ENCODE measurements at places on chromosomes 16 and 17. TPM values are rescaled to one million over a fixed set of nuclear protein-coding genes. Genes with fewer than 3 reads are reported as not detected.

DNA sequence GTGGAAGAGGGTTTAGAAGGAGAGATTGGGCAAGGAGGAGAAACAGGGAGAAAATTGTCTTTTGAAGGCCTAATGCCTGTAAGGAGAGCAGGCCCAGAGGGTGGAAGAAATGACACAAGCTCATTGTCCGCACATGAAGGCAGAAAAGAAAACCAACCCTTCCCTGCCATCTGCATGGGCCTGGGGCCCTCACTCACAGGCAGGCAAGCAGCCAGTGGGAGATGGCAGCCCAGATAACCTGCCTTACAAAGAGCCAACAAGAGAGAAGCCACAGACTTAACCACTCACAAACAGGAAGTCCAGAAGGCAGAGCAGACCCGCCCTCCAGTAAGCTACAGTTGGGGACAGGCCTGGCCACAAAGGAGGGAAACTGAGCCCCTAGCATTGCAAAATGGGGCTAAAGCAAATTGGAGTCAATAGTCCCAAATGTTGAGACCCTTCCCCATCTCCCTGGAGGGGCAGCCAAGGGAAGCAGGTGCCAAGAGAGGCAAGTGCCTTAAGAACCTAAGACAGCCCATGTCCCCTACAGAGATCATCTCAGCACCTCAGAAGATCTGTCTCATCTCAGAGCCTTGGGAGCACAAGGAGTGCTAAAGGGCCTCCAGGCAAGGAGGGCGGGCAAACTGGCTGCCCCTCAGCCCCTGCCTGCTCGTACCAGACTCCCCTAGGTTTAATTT, 7.3 kb upstream of the TSPOAP1 start:
- no peaks in the 10 kb centered on the region for H3K36me3 ChIP-seq
- no peaks in the 10 kb centered on the region for H3K4me1 ChIP-seq
- DNase-seq = no peak

DNA sequence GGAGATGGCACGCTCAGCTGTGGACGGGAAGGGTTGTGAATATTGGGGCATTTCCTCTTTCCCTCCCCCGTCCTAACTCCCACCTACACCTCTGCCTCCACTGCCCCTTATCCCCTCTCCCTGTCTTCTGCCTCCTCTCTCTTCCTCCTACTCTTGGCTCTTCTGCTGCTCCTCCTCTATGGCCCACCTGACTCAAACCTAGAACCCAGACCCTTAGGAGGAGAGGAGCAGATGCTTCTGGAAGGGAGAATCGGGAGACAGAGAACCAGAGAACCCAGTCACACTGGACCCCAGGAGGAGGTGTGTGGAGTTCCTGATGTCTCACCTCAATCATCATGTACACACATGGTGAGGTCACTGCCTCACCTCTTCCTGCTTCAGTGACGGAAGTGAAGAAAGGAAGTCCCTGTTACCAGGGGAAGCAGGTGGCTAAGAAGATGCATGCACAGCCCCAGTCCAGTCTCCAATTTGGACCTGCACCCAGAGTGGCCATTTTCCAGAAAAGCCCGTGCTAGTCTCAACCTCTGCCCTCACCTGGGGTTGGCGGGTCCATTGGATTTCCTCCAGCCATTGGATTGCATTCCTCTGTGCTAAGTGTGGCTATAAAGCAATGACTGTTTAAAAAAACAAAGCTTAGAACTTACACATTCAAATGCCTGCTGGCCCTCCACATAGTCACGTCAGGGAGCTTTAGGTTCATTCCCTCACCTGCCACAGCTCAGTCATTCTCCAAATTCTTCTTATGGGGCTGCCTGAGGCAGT, 4.0 kb downstream of the RNF222 start:
- H3K36me3 ChIP-seq = no peaks in the 10 kb centered on the region
- no peaks in the 10 kb centered on the region for H3K4me1 ChIP-seq
- H3K27me3 ChIP-seq = peaks cover 45% of the 10 kb centered on the region
- no peak overlapping the region for H3K4me3 ChIP-seq

- no peaks in the 10 kb centered on the region for H3K27me3 ChIP-seq
- no peak overlapping the region for H3K27ac ChIP-seq
- peaks cover 8% of the 10 kb centered on the region for H3K4me1 ChIP-seq
- DNase-seq = no peak
- H3K4me3 ChIP-seq = no peak overlapping the region
Observed at GRCh38 chr16:23088018-23088417, 61.2 kb downstream of the USP31 start.

DNA sequence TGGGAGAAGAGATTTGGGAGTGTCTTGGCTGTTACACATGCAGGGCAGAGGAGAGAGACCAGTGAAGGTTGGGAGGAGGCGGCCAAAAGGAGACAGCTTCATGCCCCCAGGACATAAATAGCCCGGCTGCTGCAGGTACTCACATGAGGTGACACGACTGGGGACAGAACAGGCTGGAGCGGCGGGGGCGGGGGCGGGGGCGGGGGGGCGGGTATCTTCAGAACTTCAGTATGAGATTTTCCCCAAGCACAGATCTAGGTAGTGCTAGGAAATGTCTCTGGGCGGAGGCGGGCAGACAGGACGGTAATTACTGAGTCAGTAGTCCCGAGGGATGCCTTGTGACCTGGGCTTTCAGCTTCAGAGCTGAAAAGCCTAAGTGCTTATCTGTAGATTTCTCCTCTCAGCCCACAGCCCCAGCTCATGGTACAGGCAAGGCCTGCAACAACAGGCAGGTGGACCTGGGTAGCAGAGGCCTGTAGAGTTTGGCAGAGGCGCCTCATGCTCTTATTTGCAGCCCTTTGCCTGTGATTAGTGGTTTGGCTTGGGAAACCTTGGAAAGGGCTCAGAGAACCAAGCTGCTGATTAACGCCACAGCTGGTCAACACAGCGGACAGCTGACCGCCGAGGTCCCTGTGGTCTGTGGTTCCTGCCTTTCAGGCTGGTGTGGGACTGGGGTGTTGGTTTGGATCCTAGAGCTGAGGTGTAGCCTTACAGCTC, 24.5 kb downstream of the UNK start:
- peak overlapping the region; percentile 25 for H3K4me3 ChIP-seq
- no peaks in the 10 kb centered on the region for H3K36me3 ChIP-seq
- peaks cover 24% of the 10 kb centered on the region for H3K4me1 ChIP-seq

DNASE1 gene
- total RNA-seq = 7.3 TPM

ACSF3 gene
- total RNA-seq = 17.8 TPM

Measured in psoas muscle (tissue), 8 donors.